ENCODE measurements at places on chromosomes 7 and 10.

DNA sequence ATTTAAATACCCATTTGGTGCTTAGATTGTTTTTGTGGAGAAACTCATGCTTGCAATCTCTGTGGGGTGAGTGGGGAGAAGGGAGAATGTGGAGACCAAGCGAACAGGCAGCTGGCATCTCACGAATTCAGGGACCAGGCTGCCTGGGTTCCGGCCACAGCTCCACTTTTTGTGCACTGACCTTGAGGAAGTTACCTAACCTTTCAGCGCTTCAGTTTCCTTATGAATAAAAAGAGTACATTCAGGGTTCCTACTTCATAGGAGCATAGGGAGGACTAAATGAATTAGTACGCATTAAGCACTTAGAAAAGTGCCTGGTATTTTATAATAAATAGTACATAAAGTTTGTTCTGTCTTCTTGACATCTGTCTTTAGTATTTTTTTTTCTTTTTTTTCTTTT is 72.5 kb downstream of the PRTFDC1 start:
- no peak for DNase-seq

- DNase-seq, result peak; percentile 69
Measured at GRCh38 chr10:95290461-95291364, at the start of gene PDLIM1. Gene PDLIM1, minus strand, starts transcription at chr10:95291003. Its CDS starts 88 bp downstream, at chr10:95290915.

DNA sequence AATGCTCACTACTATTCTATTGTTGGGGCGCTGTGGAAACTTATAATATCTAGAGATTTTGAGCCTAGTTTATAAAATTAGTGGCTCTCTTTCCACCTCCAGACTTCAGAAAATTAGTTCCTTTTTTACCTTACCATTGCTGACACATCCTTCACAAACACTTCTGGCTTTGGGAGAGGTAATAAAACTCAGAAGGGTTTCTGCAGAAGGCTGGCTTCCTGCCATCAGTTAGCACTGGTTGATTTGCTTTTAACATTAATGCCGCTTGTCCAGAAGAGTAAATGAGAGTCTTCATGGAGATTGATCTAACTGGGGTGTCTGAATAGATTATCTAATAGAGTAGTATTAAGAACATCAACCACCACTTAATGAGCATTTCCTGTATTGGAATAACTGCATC is 20.3 kb downstream of the ACSM6 start:
- DNase-seq, result no peak

DNA sequence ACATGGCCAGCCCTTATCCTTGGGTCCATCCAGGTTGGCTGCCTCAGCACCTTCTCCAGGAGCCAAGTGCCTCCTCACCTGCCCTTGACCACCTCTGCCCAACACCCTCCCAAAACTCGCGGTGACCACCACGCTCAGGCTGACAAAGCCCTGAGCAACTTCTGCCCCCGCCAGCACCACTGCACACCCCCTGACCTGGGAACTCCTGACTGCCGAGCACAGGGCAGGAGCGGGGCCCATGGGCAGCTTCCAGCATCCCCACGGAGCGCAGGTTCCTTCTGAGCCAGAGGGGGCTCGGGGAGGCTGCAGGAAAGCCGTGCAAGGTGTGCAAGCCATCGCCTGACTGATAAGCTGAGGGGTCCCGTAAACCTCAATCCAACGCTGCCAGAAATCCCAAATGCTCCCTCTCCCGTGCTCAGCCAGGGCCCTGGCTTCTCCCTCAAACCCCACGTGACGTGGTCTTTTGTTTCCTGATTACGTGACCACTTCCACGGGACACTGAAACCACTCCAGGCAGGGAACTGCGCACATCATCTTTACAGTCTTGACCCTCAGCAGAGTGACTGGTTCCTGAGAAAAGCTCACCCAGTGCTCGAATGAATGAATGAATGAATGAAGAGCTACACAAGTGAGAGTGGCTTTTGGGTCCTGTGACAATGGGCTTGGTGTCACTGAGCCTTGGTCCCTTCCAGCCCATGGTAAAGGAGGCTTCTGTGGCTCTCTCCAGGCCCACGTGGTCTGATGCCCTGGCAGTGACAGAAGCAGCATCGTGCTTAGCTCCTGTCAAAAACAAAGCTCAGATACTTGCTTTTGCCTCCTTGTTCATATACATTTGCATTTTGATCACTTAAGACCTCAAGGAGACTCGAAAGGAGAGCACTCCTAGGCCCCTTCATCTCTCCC is 249.8 kb upstream of the PPP2R2D start:
- DNase-seq, result no peak

- no peak for DNase-seq
Measured at GRCh38 chr10:63365976-63366765, 99.6 kb downstream of the JMJD1C start.

DNA sequence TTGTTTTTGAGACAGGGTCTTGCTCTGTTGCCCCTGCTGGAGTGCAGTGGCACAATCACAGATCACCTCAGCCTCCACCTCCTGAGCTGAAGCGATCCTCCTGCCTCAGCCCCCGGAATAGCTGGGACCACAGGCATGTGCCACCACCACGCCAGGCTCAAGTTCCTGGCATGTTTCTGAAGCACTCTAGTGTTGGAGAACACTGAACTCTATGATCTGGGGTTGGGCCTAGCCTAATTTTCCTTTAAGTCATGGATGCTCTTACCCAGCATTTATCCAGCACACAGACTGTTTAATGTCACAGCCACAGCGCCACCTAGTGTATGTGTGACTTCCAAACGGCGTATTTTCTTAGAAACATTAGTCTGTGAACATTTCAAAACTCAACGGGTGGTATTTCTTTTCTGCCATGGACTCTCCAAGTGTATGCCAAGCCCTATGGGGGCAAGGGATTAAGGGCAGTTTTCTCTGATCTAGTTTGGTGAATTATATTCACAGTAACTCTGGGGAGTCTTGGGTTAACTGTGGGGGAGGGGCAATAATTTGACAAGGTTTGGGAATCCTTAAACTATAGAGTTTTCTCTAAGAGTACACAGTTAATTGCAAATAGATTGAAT is 91.8 kb downstream of the CREM start:
- DNase-seq, result peak; percentile 78

- DNase-seq, result no peak
Measured at GRCh38 chr7:16734148-16734726, 19.3 kb upstream of the TSPAN13 start.

DNA sequence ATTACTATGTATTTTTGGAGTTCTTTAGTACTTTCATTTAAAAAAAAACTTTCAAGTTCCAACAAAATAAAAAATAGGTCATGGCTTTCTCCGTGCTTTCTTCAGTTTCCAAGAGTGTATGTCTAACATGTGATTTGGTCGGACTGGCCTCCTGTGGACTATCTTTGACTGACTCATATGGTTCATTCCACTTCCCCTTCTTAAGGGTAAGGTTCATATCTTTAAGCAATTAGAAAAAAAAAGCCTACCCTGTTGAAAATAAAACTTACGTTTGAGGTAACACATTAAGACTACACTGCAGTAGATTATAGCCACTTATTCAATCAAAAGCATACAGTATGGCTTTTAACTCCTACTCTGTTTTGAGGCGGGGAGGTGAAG is 112.8 kb upstream of the AHR start:
- DNase-seq, result no peak

- DNase-seq, result no peak
Measured at GRCh38 chr10:76310588-76311080, 879.2 kb downstream of the LRMDA start.

GRCh38 chr7:90081621-90082020 is 72.6 kb upstream of the STEAP1 start:
- no peak for DNase-seq

- no peak for DNase-seq
Measured at GRCh38 chr7:134374791-134375190, 58.1 kb upstream of the SLC35B4 start.

GRCh38 chr7:2438186-2438585 is 34.8 kb downstream of the CHST12 start:
- DNase-seq, result no peak
